Fibroblast of skin of scalp (primary cell): ENCODE measurements at places on chromosomes 2 and 18.

DNA sequence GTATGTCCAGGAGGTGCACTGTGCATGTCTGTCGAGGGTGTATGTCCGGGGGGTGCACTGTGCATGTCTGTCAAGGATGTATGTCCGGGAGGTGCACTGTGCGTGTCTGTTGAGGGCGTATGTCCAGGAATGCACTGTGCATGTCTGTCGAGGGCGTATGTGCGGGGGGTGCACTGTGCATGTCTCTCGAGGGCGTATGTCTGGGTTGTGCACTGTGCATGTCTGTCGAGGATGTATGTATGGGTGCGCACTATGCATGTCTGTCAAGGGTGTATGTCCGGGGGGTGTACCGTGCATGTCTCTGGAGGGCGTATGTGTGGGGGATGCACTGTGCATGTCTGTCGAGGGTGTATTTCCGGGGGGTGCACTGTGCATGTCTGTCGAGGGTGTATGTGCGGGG, 249.3 kb upstream of the MYT1L start:
- DNase-seq: no peak

GRCh38 chr18:63892566-63892965, 5.1 kb downstream of the SERPINB2 start:
- DNase-seq: no peak

DNA sequence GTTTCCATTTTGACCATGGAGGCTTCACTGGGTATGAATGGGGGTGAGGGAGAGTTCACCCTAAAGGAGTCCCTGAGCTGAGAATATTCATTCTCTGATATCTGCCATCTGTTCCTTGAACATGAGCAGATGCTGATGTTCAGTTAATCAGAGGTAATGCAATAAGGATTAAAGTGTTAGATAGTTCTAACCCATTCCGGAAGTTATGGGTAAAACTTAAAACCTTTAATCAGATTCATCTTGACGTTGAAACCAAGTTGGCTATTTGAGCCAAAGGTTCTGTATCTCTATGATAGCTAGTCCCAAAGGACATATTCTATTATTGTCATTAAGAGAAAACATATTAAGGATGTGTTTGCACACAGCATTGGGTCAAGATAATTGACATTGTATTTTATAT, 268.9 kb downstream of the PLCL1 start:
- DNase-seq: no peak

GRCh38 chr2:98935111-98935770, 784 bp downstream of the CRACDL start:
- no peak for DNase-seq

GRCh38 chr2:224472137-224472536, 70.2 kb upstream of the FAM124B start:
- no peak for DNase-seq

GRCh38 chr2:27584597-27584996, 1.8 kb downstream of the ZNF512 start:
- no peak for DNase-seq

- DNase-seq: no peak
Observed at GRCh38 chr2:74179063-74179865, 585 bp upstream of the MOB1A start.

GRCh38 chr2:85323351-85323987, 4.3 kb downstream of the TGOLN2 start:
- no peak for DNase-seq

GRCh38 chr2:196054631-196055030, 14.0 kb downstream of the DNAH7 start:
- DNase-seq: no peak

GRCh38 chr18:46903406-46903805, 13.9 kb downstream of the PIAS2 start:
- DNase-seq: no peak

DNA sequence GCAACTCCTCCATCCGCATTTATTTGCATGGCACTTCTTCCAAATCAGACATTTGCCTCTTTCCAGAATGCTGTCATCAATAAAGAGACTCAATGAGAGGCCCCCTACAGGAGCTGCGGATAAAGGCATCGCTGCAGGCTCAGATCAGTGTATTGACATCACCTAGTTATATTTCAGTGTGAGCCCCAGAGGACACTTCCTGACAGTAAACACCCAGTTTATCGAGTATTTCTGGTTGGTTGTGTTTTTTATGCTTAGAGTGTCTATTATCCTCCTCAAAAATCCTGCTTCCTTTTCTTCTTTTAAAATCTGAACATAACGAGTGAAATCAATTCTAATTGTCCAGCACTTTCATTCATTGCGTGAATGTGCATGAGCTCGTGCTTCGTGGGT, 38.8 kb downstream of the NRP2 start:
- peak; percentile 33 for DNase-seq

DNA sequence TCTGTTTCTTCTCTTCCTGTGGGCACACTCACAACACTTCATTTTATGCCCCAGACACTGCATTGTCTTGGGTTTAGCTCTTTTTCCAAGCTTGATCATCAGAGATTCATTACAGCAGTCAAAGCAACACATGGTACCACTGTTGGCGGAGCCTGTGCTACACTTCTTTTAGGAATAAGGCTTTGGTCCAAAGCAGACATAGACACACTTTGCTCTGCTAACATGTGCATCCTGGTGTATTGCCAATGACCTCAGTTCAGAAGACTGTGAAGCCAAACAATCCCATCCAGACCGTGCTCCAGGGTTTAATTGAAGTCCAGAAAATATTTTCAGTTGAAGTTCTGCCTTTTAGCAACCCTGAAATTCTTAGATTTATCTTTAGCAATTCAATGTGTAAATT, 354.6 kb upstream of the RAB12 start:
- DNase-seq: no peak

DNA sequence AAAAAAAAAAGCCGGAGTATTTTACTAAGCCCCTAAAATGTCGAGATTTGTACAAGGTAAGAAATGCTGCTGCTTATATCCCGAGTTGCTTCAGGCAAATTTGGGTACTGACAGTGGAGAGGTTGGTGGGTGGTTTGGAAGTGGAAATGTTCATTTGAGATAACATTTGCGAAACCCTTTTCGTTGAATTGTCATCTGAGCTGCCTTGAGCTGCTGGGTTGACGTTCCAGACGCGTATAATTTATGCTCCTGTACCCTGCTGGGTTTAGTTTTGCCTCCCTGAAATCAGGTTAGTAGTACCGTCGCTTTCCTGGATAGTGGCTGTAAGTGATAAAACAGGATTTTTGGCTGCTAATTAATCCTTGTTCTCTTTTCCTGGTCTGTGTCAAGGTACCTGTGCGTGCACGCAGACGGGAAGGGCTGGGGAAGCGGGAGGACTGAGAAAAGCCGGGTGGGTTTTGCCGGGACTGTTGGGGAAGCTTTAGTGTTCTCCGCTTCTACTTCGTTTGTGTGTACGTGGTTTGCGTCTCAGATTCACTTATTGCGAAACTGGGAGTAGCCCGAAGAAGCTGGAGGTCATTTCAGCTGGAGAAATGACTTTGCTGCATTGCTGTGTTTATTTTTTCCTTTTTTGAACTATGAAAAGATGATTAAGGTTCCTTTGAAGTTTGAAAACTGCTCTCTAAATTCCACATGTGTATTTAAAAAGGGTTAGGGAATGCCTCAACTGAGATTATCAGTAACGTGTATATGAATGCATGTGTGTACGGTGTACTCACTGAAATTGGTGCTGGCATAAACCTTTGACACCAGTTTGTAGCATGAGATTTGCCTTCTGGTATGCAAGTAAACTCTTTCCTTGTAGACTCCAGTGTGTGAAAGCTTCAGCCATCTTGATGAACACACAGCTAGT, 709 bp downstream of the UGP2 start:
- DNase-seq: peak; percentile 64

GRCh38 chr2:134739879-134740301, 21.1 kb upstream of the TMEM163 start:
- DNase-seq: peak; percentile 7

DNA sequence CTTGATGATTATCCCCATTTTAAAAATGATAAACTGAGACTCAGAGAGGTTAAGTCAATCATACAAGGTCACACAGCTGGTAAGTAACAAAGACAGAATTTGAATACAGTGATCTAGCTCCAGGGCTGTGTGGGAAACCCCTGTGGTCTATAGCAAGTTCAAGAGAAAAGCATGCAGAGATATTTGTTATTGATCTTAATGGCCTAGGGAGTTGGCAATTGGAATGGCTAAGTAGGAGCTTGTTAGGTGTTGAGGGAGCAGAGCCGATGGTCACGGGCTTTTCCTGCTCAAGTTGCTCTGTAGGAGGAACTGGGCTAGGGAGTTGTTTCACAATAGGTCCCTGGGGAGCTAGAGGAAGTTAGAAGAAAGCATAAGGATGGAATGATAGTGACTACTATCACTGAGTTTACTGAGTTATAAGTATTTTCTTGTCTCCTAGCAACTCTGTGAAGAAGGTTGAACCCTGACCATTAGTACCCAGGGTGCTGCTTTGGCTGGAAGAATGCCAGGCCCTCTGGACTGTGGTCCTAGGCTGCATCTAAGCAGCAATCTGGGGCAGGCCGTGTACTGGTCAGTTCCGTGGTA, 30.0 kb downstream of the RNF125 start:
- DNase-seq: peak; percentile 52

- no peak for DNase-seq
Observed at GRCh38 chr2:14717131-14717530, 84.6 kb downstream of the LRATD1 start.

GRCh38 chr2:169109502-169110409, 40.4 kb downstream of the DHRS9 start:
- DNase-seq: peak; percentile 68

GRCh38 chr18:55783921-55784320, 195.9 kb upstream of the TCF4 start:
- DNase-seq: no peak

- DNase-seq: peak; percentile 83
Observed at GRCh38 chr2:40371525-40372282, 80.2 kb downstream of the SLC8A1 start.
